Left kidney (tissue), 8 donors: ENCODE measurements at places on chromosomes 5 and 9.

GRCh38 chr5:72268753-72269410, 51.2 kb downstream of the MRPS27 start:
- DNase-seq, result no peak

- DNase-seq, result no peak
Measured at GRCh38 chr5:72784129-72784528, 32.3 kb upstream of the TNPO1 start.

DNA sequence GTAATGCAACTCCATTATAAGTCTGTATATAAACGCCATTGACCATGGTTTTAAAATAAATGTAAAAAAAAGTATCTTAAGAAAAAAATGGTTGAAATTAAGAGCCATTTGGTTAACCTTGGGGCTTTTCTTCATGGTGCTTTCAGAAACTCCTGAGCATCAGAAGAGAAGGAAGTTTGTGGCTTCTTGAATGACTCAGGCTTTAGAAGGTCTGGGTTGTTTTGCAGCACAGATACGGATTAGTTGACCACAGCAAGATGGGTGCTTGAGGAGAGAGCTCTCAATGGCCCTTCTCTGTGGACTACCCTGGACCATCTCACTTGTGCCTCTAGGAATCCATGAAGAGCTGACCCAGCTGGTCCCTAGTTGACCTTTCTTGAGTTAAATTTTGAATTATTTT, 189.5 kb downstream of the TMEM38B start:
- no peak for DNase-seq

GRCh38 chr9:4815381-4815956, 22.7 kb downstream of the RCL1 start:
- DNase-seq, result no peak

- no peak for DNase-seq
Measured at GRCh38 chr5:79135790-79136553, 24.4 kb downstream of the BHMT start.

- DNase-seq, result no peak
Measured at GRCh38 chr5:119343766-119344165, 12.1 kb upstream of the TNFAIP8 start.

GRCh38 chr9:110199643-110200042, 8.3 kb downstream of the C9orf152 start:
- no peak for DNase-seq

GRCh38 chr5:169006842-169007790, 293.8 kb downstream of the SLIT3 start:
- DNase-seq, result no peak

GRCh38 chr5:34062419-34062818, 19.4 kb upstream of the C1QTNF3 start:
- DNase-seq, result no peak

GRCh38 chr9:133759946-133760345, 21.8 kb upstream of the SARDH start:
- DNase-seq, result no peak

DNA sequence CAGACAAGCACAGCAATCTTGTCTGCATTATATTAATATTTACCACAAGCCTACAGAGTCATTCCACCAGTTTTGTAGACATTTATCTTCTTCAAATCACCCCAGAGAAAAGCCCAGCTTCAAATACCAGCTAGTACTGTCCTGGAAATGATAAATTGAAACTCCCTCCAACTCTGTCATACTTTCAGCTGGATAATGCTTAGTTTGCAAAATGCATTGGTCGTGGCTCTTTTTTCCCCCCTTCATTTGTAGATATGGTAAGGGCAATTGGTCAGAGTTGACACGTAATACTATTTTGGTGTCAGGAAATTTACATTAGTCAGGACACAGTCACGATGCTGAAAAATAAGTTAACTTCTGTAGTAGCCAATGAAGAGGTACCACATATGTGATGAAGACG, 21.2 kb downstream of the HMHB1 start:
- DNase-seq, result no peak

DNA sequence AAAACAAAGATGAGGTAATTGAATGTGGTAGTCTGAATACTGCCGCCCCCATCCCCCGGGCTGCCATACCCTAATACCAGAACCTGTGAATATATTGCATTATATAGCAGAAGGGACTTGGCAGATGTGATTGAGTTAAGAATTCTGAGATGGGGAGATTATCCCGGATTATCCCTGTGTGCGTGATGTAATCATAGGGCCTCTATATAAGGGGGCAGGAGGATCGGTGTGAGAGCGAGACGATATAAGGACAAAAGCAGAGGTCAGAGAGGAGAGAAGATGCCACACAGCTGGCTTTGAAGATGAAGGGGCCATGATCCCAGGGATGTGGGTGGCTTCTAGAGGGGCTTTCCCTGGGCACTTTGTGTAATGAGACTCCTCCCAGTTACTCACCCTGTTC, 101.7 kb upstream of the TLE1 start:
- DNase-seq, result no peak

DNA sequence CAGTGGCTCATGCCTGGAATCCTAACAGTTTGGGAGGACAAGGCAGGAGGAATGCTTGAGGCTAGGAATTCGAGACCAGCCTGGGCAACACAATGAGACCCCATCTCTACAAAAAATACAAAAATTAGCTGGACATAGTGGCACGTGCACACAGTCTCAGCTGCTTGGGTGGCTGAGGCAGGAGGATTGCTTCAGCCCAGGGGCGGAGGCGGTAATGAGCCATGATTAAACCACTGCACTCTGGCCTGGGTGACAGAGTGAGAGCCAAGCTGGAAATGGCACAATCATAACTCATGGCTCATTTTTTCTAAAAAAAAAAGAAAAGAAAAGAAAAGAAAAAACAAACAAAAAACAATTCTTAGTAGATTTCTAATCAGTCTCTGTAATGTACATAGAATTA, 446.2 kb downstream of the ELAVL2 start:
- no peak for DNase-seq

DNA sequence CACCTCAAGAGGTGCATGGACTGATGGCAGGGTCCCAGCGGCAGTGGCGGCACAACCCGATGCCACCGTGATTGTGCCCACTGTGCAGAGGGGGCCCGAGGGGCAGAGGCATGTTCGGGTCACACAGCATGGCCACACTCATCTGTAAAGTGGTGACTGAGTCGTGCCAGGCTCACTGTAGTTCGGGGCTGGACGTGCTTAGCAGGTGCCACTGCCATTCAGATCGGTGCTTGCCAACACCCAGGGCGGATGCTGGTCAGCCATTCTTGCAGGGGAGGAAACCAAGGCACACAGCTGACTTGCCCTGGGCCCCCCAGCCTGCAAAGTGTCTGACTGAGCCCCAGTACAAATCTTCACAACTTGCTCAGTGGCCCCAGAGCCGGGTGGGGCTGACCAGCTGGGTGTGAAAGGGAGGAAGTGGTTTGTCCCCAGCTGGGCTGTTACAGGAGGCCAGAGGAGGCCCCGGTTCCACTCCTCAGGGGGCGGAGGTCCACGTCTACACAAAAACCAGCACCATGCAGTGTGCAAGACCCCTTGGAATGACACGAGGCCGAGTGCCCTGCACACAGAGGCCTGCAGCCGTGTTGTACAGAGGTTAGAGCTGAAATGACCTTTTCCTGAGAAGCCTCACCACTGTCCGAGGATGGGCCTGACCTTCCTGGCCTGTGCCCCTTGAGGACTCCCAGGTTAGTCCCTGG, 17.9 kb downstream of the FGD3 start:
- no peak for DNase-seq

DNA sequence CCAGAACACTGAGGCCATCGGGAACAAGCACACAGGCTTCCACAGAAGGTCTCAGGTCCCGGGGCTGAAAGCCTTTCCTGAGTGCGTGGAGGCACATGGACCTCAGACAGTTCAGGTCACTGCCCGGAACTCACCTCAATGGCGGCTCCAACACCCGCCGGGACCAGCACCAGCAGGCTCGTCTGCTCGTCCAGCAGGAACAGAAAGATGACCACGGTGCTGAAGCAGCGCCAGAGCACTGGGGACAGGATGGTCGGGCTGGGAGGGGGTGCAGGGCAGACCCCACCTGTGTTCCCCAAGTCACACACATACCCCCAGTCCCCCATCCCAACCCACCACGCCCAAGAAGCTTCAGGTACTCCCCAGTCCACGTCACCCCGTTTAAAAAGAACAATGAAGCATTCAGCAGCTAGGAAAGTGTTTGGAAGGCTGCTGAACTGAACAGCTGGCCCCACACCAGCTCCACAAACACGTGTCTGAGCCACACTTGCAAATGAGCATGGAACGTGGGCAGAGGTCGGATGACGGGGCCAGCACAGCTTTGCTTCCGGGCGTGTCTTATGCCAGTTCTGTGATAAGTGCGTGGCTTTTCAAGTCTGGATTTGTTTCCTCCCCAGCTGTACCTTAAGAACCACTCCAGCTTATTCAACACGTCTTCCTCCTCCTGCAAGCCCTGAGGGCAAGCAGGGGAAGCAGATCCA, 14.6 kb downstream of the CLPTM1L start:
- DNase-seq, result no peak

- no peak for DNase-seq
Measured at GRCh38 chr9:70911791-70912190, 209.6 kb downstream of the TRPM3 start.

GRCh38 chr5:139976703-139977102, 66.4 kb downstream of the NRG2 start:
- DNase-seq, result no peak

GRCh38 chr9:87390361-87390760, 107.3 kb upstream of the DAPK1 start:
- DNase-seq, result no peak

DNA sequence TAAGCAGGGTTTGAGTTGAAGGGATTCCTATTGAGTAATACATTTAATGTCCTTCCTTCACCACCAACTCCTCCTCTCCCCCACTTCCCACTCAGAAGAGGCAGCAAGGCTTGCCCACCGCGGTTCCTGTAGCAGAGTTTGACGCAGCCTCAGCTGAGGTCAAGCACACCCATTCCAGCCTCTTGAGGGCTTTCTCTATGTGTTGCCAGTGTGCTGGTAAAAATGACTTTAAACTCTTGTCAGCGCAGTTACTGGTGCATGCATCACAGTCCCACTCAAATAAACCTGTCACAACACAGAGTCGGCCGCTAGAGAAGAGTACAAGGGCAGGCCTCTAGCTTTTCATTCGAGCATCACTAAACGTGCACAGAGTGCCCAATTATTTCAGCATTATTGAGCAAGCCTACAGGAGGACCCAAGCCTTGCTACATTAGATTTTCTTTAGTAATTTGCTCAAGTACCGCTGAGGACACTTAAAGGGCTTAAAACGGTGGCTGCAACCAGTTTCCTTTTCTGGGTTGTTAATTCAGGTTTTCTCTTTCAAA, 79.6 kb downstream of the TLE4 start:
- peak; percentile 31 for DNase-seq

- DNase-seq, result no peak
Measured at GRCh38 chr9:30575691-30576090, 1808.8 kb upstream of the ACO1 start.

DNA sequence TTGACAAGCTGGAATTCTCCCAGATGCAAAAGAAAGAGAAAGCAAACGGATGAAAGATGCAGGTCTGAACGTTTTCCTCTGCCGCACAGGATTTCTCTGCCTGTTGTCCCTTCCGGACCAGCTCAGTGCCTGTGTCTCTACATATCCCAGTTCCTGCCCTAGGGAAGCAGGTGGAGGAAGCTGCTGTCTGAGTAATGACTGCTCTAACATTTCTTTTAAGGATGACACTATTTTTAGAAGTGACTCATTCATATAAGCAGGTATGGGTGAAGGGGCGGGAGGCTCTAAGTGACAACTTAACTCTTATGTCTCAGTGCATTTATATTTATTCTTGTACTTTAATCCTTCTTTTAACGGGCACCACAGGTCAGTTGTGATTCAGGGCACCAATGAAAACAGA, 128.8 kb downstream of the SLC24A2 start:
- DNase-seq, result no peak

DNA sequence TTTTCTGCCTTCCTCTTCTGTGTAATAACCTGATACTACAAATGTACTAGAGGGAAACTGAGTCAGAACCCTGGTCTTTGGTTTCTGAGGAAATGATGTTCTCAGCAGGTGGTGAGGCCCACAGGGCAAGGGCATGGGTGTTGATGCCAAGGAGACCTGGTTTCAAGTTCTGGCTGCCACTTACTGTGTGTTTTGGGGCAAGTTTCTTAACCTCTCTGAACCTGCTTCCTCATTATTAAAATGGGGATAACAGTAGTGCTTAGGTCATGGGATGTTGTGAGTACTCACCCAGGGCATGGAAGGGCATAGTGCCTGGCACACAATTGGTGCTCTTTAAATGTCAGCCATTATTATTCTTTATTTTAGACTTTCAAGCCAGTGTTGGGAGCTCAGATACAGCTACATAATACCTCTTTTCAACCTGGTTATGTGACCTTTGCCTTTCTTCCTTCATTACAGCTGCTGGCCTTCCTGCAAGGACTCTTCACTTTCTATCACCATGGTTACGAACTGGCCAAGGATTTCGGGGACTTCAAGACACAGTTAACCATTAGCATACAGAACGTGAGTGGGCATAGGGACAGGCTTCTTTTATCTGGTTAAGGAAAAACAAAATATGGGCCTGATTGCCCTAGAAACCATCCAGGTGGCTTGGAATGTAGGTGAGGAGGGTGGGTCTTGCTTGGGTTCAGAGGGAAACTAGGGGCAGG, 131.5 kb downstream of the ARHGAP26 start:
- DNase-seq, result no peak

DNA sequence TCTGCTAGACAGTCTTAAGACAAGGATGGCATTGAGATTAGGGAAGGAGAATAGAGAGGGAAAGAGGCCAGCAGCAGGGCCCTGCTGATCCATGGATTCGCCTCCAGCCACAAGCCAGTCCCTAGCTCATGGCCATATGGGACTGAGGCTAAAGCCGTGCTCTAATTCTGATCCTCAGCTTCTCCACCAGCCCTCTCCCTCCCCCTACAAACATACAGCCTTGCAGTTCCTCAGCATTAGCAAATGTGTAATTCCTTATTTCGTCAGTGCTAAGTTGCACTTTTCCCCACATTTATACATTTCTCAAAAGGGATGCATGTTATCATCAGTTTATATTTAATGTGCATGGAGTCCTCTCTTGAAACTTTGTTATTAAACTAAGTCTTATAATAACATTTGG, 34.8 kb downstream of the ZNF462 start:
- no peak for DNase-seq

- DNase-seq, result no peak
Measured at GRCh38 chr9:114991861-114992260, 61.5 kb upstream of the TNFSF8 start.

- no peak for DNase-seq
Measured at GRCh38 chr9:32292611-32293010, 91.8 kb upstream of the ACO1 start.

GRCh38 chr5:22500556-22500955, 352.6 kb downstream of the CDH12 start:
- DNase-seq, result no peak

- no peak for DNase-seq
Measured at GRCh38 chr9:88766778-88767503, 224.3 kb upstream of the S1PR3 start.

- no peak for DNase-seq
Measured at GRCh38 chr9:112408275-112408674, 28.4 kb downstream of the HSDL2 start.

DNA sequence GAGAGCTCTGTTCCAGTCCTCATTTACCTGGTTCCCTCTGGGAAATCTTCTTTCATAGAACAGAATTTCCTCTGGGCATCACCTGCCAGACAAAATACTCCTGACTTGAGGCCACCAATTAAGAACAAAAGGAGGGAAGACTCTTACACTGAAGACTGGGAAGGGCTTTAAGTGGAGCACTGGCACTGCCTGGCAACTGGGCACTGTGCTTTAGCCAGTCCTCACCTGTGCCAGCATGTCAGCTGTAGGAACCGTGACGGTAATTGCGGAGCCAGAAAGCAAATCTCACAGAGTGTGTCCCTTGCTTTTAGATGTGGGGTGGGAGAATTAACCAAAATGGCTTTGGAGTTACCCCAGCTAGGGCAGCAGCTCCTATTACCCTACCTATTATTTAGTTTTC, 40.6 kb downstream of the FAM219A start:
- no peak for DNase-seq
